Activated CD8-positive, alpha-beta memory T cell treated with anti-CD3 and anti-CD28 coated beads for 24 hours (primary cell): ENCODE measurements at places on chromosomes 4 and X.
A peak's percentile ranks its signal among the peaks of the same experiment; 100 is the strongest.

DNA sequence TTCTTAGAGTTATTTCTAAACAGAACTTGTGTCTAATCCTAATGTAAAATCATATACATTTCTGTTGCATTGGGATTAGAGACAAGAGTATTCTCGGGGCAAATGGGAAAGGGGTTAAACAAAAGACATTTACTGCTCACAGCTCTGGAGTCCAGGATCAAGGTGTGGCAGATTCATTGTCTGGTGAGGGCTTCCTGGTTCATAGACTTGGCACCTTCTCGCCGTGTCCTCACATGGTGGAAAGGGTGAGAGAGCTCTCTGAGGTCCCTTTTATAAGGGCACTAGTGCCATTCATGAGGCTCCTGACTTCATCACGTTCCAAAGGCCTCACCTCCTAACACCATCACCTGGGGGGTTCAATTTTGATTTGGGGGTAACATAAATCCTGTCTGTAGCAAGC is 90.3 kb upstream of the PRKX start:
- DNase-seq = no peak

GRCh38 chr4:89496851-89497250 is 189.3 kb upstream of the GPRIN3 start:
- DNase-seq = no peak

- DNase-seq = no peak
These were observed 187.0 kb downstream of the MID1IP1 start for GRCh38 chrX:38988301-38988700.

DNA sequence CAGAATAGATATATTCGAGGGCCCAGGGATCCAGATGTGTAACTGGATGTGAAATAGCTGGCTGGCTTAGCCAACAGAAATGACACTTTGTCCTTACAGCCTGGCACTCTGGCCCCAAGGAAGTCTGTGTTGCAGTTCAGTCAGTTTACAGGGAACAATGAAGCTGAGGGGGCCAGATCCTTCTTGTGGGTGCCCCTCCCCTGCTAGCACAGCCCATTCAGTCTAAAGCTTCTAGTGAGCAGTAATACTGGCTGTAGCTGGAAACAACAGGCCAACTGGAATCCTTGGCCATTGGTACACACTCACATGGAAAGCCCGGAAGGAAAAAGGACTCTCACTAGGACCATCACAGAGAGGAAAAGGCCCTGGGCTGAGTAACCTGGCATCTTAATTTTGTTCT is 22.7 kb upstream of the CD40LG start:
- DNase-seq = no peak

DNA sequence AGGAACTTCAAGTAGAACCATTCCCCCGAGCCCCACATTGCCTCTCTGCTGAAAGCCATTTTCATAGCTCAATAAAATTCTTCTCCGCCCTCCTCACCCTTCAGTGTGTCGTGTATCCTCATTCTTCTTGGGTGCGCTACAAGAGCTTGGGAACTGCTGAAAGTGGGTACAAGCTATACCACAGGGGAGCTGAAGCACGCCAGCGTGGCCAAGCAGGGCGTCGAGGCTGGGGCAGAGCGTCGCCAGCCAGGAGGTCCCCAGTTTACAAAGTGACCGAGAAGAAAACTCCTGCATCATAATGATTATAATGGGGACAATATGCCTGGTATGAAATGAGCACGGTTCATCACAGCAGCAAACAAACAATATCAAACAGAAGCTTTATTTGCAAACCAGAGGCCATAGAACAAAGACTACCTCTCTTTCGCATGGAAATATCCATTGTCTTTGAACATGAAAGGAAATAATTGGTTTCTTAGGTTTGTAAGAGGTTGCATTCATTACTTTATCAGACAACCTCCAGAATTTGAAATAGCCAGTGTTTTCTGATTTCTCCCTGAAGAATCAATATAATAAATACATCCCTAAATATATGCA is 34.3 kb downstream of the RELL1 start:
- DNase-seq = no peak

GRCh38 chr4:48078862-48079655 is 55.0 kb downstream of the TXK start:
- DNase-seq = no peak

GRCh38 chrX:23825675-23826074 is 42.7 kb downstream of the SAT1 start:
- no peak for DNase-seq

GRCh38 chrX:11755724-11756123 is 2.3 kb upstream of the MSL3 start:
- no peak for DNase-seq

DNA sequence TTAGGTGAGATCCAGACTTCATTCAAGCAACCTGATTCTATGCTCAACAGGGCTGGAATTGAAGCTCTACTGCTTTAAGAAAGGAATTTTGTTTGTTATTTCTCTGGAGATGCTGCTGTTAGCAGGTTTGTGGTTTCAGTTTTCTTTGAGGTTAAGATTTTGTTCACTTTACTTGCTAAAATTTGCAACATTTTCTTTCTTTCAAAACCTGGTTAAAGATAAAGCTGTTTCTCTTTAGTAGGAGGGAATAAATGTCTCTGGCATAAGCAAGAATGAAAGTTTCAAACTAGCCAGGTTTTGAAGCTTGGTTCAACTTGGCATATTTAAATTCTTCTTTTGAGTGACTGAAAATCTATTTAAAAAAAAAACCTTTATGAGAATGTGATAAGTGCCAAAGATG is 660.6 kb upstream of the NR3C2 start:
- DNase-seq = no peak

DNA sequence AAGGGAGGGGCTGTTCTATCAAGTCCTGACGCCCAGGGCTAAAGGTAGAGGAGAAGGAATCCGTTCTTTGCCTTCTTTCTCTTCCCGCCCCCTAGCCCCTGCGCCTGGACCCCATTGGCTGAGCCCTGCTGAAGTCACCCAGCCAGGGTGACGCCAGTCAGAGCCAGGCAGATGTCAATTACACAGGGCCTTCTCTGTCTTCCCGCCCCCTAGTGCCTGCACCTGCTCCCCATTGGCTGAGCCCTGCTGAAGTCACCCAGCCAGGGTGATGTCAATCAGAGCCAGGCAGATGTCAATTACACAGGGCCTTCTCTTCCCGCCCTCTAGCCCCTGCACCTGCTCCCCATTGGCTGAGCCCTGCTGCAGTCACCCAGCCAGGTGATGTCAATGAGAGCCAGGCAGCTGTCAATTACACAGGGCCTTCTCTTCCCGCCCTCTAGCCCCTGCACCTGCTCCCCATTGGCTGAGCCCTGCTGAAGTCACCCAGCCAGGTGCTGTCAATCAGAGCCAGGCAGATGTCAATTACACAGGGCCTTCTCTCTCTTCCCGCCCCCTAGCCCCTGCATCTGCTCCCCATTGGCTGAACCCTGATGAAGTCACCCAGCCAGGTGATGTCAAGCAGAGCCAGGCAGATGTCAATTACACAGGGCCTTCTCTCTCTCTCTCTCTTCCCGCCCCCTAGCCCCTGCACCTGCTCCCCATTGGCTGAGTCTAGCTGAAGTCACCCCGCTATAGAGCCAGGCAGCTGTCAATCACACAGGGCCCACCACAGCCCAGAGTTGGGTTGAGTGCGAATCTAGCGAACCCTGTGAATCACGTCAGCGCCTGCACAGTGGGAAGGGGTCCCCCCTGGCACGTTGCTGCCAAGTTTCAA is 46.4 kb downstream of the ASMT start:
- peak; percentile 78 for DNase-seq

DNA sequence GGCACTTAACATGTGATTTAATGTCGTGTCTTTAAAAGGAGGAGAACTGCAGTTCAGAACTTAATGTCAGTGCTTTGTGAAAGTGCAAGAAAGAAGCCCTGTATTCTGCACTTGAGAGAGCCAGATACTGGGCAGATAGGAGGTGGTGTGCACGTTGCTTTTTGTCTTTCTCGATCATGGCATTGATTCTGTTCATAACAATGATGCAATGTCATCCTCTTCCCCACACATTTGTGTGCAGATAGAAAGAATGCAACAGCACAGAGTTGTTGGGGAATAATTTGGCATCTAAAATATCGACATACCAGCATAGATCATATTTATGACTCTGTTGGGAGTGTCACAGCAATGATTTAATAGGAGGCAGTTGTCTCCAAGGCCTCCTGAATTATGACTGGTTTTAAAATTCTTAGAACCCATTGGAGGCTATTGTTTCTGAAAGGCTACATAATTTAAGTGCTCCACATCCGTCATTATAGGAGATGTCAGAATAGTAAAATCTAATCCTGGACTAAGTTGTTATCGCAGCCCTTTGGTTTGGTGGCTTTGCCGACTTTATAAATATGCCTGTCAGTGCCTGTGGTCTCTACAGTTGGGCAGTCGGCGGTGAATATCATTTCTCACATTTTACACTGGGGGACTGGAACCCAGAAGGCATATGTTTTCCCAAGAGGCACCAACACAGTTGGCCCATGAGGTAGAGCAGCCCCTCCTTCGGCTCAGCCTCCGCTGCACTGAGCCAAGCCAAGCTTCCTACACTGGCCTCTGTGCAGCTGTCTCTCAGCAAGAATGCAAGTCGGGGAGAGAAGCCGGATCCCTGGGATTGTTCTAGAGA is 124.9 kb downstream of the PTTG2 start:
- DNase-seq = no peak

DNA sequence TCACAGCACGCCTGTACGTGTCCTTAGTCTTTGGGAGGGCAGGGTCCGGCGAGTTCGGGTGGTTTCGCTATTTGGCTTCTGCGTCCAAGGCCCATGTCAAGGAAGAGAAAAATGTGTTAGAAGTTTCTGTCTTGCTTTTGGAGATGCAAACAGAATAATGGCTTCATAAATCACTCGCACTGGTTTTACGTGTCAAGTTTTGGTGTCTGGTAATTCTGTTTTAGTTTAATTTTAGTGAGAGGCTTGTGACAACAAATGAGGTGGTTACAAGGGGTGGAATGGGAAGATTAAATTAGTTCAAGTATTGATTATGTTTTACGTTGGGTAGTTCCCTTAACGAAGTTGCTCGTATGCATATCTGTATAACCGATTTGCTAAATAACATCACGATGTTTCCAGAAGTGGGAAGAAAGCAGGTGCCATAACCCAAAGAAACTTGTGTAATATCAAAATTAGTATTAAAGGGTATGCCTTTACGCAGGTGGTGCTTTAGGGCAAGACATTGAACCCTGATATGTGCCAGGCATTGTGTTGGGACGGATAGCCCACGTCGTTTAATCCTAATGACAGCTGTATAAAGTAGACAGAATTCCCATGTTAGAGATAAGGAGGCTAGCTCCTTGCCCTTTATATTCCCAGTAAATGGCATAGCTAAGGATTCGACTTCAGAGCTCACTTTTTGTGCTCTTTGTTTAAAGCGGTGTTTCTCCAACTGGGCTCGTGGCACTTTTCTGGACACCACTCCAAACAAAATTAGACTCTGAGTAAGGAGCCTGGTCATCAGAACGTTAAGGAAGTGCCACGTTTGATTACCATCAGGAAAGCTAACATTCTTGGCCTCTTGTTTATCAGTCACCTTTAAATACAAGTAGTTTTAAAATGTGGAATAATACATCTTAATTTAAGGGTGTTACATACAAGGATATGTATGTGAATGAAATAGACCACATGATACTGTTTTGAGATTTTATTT is 843 bp downstream of the RPL34 start:
- no peak for DNase-seq

- no peak for DNase-seq
These were observed 42.8 kb downstream of the TENM3 start for GRCh38 chr4:182286035-182286434.

DNA sequence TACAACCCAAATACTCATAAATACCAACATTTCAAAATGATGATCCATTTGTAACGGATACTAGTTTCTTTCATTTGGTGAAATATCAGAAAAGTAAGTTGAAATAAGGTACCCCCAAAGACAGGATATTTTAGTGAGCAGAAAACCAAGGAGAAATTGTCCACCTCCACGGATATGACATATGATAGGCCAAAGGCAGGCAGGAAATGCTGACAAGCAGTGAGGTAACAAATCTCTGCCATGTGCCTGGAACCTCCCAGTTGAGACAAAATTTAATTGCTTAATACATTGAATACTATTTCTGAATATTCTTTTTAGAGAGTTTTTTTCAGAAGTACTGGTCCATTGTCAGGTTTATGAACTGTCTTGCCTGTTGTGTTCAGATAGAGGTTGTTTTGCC is 118.8 kb downstream of the GATB start:
- no peak for DNase-seq

DNA sequence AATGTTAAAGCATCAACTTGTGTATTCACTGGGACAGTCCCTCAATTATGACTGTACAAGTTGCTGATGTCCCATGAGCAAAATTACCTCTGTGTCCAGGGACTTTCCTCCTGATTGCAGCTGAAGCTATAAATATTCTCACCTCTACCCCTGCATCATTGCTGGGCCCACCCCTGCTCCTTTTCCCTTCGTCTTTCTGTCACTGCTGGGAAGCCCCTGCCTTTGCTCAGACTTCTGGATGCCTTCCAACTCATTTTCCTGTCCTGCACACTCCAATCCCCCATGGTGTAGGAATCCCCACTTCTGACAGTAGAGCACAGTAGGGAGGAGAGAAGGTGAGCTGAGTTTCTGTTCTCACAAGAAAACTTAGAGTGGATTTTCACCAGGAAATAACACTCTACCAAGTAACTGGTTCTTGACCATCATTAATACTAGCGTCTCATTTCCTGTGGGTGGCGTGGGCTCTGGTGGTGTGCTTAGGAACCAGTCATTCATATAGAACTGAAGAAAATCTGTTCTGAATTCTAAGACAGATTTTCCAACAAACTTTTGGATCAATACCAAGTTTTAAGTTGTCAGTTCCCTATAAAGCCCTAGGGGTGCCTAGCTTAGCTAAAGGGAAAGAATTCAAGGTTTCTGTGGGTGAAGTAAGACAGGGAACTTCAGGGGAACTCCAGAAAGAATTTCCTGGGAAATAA is 136.2 kb upstream of the MED14 start:
- DNase-seq = no peak

DNA sequence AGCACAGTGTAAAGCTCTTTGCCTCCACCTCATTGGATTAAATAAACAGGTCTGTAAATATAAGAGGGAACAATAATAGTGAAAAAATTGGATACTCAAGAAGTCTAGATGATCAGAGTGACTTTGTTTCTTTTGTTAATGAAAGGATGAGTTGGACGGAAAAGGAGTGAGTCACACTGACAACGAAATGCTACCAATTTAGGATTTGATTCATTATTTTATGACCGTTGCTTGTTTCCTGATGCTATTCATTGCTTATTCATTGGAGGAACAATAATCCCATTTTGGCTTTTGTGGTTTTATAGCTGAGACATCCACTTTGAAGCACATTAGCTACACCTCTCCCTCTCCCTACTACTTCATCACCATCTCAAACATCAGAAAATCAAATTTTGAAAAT is 74.4 kb upstream of the DYNLT3 start:
- DNase-seq = no peak

DNA sequence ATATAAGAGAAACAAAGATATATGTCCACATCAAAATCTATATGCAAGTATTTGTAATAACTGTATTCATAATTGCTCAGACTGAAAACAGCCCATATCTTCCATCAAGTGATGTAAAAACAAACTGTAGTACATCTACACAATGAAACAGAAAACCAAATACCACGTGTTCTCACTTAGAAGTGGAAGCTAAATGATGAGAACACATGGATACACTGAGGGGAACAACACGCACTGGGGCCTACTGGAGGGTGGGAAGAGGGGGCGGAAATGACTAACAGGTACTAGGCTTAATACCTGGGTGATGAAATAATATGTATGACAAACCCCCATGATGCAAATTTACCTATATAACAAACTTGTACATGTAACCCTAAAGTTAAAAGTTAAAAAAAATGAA is 42.7 kb downstream of the UBA6 start:
- DNase-seq = no peak

GRCh38 chrX:151966236-151966635 is 8.2 kb downstream of the GABRE start:
- DNase-seq = no peak
